ENCODE measurements at places on chromosomes 1 and 21. TPM values are rescaled to one million over a fixed set of nuclear protein-coding genes. Genes with fewer than 3 reads are reported as not detected.

Gene MSH4
- total RNA-seq: 0.14 TPM

DNA sequence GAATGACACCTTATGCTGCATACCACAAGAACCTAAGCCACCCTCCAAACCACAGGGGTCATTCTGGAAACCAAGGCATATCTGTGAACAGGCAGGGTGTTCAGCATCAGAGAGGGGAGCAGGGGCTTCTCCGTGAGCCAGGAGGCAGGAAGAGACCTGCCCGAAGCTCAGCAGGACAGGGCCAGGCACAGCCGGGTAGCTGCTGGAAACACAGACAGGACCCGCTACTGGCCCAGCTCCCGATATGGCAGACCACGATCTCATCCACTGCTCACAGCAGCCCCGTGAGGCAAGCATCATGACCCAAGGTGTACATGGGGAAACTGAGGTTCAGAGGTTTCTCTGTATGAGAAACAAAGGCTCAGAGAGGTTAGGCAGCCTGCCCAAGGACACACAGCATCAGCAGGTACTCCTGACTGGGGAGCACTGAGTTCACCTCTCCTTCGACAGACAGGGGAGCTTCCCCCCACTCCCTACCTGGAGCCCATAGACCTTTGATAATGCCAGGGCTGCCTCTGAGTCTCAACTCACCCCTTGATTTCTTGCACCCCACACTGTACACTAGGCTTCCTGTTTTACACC lies 317.7 kb downstream of the MATN1 start:
- peak; percentile 3 for DNase-seq
- H3K27me3 ChIP-seq: peaks cover 10% of the 10 kb centered on the region
- no peaks in the 10 kb centered on the region for H3K36me3 ChIP-seq
- H3K4me1 ChIP-seq: no peaks in the 10 kb centered on the region
- no peak overlapping the region for H3K4me3 ChIP-seq

DNA sequence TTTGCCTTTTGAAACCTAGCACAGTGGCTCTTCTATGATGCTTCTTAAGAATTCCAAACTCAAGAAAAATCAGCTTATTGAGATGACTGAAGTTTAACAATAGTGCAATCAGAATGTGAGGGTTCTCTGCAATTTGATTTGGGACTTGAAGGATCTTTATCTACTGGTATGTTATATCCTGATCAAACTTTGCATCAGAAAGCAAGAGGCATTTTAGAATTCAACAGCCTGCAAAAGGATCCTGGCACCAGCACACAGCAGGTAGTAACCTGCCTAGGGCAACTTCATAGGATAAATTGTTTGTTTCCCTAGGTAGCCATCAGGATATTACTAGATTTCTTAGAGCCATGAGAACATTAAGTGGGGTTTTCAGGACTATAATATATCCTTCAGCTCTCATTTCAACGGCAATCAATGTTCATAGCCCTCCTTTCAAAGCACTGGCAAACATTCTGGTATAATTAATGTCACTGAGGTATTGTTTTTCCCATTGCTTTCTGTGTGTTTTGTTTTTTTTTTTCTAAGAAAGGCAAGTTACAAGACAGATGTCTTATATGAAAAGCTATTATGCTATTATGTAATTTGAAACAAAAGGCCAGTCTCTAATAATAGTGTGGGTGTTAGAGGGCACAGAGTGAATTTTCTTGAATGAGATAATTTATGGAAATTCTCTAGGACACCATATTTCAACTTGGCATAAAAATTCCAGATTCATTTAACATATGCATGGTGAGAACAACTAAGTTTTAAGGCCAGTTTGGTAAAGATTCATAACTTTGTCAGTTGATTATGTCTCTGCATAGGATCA lies 34.5 kb downstream of the NTNG1 start:
- H3K27ac ChIP-seq: no peak overlapping the region
- H3K36me3 ChIP-seq: no peaks in the 10 kb centered on the region
- no peak for DNase-seq
- H3K4me3 ChIP-seq: no peak overlapping the region
- H3K27me3 ChIP-seq: no peaks in the 10 kb centered on the region

DNA sequence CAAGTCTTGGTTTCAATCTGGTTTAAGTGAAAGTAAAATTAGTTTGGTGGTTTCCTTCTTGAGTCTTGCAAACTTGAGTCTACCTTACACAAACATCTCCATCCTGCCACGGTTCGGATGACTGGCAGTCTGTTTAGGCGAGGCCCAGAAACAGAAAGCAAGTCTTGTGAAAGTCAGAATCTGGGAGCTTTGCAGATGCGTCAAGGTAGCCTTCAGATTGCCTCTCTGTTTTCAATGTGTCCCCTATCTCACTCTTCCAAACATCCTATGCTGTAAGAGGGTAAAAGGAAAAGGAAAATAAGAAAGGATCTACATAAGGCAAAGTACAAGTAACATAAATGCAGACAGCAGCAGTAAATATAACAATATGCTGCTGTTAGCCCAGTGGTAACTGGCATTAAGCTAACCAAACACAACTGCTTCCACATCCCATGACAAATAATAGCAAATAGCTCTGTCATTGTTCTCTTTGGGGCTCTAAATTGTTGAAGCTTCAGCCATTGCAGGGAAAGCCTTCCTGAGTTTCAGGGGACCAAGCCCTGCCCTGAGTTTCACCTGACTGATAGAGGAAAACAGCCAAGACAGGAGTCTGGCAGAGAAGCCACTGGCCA lies 26.2 kb upstream of the C1orf105 start:
- no peak overlapping the region for H3K4me3 ChIP-seq
- no peaks in the 10 kb centered on the region for H3K27me3 ChIP-seq
- peak; percentile 27 for DNase-seq
- H3K27ac ChIP-seq: peak overlapping the region; percentile 34
- no peaks in the 10 kb centered on the region for H3K36me3 ChIP-seq
- peaks cover 59% of the 10 kb centered on the region for H3K4me1 ChIP-seq

DNA sequence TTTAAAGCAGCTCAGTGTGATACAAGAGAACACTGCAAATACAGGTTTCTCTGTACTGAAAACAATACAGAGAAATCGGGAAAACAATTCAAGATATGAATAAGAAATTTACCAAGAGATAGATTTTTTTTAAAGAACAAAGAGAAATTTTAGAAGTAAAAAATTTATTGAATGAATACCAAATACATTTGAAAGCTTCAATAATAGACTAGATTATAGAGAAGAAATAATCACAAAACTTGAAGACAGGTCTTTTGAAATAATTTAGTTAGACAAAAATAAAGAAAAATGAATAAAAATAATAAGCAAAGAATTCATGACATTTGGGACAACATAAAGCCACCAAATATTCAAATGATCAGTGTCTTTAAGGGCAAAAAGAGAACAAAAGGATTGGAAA lies 13.6 kb upstream of the FMO4 start:
- DNase-seq: no peak
- H3K27ac ChIP-seq: no peak overlapping the region
- no peaks in the 10 kb centered on the region for H3K4me1 ChIP-seq
- no peaks in the 10 kb centered on the region for H3K27me3 ChIP-seq
- no peaks in the 10 kb centered on the region for H3K36me3 ChIP-seq

GRCh38 chr1:46070164-46070814 lies 62.1 kb downstream of the PIK3R3 start:
- H3K27me3 ChIP-seq: no peaks in the 10 kb centered on the region
- H3K36me3 ChIP-seq: no peaks in the 10 kb centered on the region
- peaks cover 4% of the 10 kb centered on the region for H3K4me1 ChIP-seq
- no peak overlapping the region for H3K27ac ChIP-seq
- DNase-seq: peak; percentile 6

DNA sequence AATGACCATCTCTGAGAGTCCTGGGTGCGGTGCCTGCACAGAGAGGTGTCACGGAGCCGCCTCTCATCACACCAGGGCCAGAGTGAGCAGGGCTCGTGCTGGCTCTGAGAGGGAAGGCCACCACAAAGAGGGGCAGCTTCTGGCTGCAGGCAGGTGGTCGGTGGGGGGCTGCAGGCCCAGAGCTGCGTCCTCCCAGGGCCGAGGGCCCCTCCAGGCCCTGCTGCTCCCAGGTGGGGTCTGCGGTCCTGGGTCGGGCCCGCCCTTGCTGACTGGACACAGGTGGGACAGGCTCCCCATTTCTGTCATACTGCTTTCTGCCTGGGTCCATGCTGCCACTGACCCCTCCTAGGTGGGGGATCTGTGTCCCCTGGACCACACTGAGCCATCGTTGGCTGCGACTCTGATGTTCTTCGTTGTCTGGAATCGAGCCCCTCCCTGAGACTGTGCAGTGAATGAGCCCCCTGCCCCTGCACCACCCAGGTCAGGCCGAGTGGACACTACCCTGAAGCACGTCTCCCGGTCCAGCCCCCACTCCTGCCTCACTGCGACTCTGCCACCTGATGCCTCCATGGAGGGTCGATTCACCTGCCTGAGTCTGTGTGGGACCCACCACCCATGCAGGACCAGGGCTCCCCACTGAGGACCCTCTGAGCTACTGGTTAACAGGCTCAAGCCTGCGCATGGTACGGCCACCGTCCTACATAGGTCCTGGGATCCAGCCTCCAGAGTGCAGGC lies 332.0 kb upstream of the VAMP3 start:
- no peaks in the 10 kb centered on the region for H3K4me1 ChIP-seq
- no peaks in the 10 kb centered on the region for H3K36me3 ChIP-seq
- H3K27me3 ChIP-seq: no peaks in the 10 kb centered on the region

- no peak for DNase-seq
- H3K36me3 ChIP-seq: no peaks in the 10 kb centered on the region
- no peaks in the 10 kb centered on the region for H3K4me1 ChIP-seq
- H3K27ac ChIP-seq: no peak overlapping the region
- peaks cover 26% of the 10 kb centered on the region for H3K27me3 ChIP-seq
Observed at GRCh38 chr1:29975036-29975694, 738.8 kb downstream of the PTPRU start.

DNA sequence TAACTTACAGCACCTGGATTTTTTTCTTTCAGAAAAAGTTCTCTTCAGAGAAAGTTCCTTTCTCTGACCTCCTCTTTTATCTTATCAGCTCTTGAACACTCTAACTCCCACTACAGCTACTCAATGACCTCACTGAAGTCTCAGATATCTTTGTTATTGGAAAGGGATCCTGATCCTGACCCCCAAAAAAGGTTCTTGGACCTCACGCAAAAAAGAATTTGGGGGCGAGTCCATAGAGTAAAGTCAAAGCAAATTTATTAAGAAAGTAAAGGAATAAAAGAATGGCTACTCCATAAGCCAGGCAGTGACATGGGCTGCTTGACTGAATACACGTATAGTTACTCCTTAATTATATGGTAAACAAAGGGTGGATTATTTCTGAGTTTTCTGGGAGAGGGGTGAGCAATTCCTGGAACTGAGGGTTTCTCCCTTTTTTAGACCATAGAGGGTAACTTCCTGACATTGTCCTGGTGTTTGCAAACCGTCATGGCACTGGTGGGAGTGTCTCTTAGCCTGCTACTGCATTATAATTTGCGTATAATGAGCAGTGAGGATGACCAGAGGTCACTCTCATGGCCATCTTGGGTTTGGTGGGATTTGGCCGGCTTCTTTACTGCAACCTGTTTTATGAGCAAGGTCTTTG lies 44.2 kb downstream of the WDR64 start:
- no peaks in the 10 kb centered on the region for H3K27me3 ChIP-seq
- H3K36me3 ChIP-seq: no peaks in the 10 kb centered on the region
- no peak overlapping the region for H3K4me3 ChIP-seq
- no peak for DNase-seq
- no peaks in the 10 kb centered on the region for H3K4me1 ChIP-seq

DNA sequence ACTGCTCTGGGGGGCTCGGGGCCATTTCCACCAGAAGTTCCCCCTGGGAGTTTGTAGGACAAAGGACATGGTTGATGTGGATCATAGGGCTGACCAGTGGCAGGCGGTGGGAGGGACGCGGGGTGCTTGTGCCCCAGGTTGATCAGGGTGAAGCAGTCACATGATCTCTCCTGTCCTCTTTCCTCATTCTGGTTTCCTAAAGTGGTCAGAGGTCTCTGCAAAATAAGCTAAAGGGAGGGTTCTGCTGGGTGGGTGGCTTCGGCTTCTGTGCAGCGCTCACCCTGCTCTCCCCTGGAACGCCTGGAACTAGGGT lies 9.2 kb downstream of the PDXK start:
- peaks cover 49% of the 10 kb centered on the region for H3K4me1 ChIP-seq
- H3K4me3 ChIP-seq: peak overlapping the region; percentile 43
- peaks cover 9% of the 10 kb centered on the region for H3K36me3 ChIP-seq
- DNase-seq: no peak

Gene CCDC27
- not detected for total RNA-seq

DNA sequence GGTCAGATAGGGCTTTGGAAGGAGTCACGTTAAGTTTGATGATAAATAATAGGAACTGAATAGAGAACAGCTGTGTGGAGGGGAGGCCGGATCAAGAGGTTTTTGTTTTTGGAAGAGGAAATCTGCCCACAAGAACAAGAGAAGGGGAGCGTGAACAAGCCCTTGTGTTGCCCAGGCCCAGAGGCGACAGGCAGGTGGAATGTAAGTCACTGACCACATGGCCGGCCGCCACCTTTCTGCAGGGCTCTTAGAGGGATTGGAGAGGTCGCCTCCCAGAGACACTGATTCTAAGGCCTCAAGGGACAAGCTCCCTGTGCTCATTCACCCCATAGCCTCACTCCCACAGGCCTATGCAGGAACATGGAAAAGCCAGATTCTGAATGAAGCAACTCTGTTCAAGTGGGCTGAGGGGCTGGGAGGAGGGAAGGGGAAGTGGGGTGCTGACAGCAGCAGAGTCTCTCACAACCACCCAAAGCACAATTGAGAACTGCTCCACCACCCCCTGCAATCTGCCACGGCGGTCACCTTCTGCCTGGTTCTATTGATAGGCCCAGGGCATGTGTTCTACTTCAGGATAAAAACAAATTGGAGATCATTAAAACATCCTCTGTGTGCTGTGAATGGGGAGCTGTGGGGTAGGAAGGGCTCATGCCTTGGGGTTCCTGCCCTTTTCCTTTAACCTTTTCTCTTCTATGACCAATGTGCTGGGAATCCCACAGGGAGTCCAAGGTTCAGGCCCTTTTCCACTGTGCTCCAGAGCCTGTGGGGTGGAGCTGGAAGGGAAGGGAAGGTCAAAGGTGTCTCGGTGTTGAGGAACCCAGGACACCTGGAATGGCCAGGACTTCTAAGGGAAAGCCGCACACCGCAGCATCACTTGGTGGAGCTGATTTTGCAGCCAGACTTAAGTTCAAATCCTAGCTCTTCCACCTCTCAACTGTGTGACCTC lies 63.3 kb upstream of the PARP1 start:
- peaks cover 4% of the 10 kb centered on the region for H3K27me3 ChIP-seq
- no peak overlapping the region for H3K4me3 ChIP-seq
- H3K4me1 ChIP-seq: no peaks in the 10 kb centered on the region
- no peak for DNase-seq

Gene MAP3K7CL
- 0.58 TPM for total RNA-seq

Data from stomach (tissue), 19 donors.